ENCODE measurements at places on chromosomes 5 and 9. TPM values are rescaled to one million over a fixed set of nuclear protein-coding genes. Genes with fewer than 3 reads are reported as not detected.

Gene IL3
- not detected for total RNA-seq

Gene PDLIM7
- 31.5 TPM for total RNA-seq

Gene PCDHB5
- total RNA-seq = 0.51 TPM

Gene MLANA
- total RNA-seq = not detected

Gene EDIL3
- under 0.01 TPM for total RNA-seq

Gene SLC4A9
- not detected for total RNA-seq

Gene PPP1R26
- total RNA-seq = 11.3 TPM

Gene AMBP
- total RNA-seq = not detected

Data from dermis microvascular lymphatic vessel endothelial cell (primary cell).